SJSA1 (cell line): ENCODE measurements at places on chromosomes 16 and 17. TPM values are rescaled to one million over a fixed set of nuclear protein-coding genes. Genes with fewer than 3 reads are reported as not detected.
A peak's percentile ranks its signal among the peaks of the same experiment; 100 is the strongest.

GRCh38 chr16:25157271-25157875 lies 45.8 kb downstream of the LCMT1 start:
- no peak for DNase-seq

DNA sequence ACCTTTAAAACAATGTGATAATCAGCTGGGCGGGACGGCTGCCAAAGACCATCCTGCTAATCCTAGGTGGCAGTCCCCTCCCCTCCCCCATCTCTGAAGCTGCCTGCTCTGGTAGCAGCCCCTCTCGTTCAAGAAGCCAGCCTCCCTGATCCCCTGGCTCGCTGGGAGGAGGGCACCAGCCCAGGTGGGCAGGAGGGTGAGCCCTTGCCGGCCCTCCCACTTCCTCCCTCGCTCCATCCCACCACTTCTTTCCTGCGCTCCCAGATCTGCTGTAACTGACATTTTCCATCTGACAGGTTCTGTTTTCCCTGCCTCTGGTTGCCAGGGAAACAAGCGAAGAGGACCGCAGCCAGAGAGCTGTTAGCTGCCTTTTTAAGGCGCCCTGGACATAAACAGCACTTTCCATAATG lies 155.7 kb upstream of the TNRC6C start:
- no peak for DNase-seq

The CBX8 gene
- 9.0 and 21.0 TPM in 2 replicates for total RNA-seq

DNA sequence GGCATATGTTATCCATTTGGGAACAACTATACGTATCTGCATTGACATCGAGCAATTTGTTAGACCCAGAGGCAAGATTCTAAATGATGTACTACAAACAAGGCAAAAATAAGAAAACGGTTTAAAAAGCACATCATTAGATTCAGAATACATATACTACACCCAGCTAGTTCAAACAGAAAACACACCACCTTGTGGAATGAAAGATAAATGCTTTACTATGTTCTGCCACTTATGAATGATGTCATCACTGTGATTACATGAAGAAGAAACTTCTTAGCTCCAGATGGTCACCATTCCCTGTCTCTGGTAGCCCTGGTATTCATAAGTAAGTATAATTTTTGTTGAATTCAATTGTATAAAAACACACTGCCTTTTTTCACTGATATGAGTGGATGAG lies 7.8 kb downstream of the NACA2 start:
- no peak for DNase-seq

- peak; percentile 57 for DNase-seq
Observed at GRCh38 chr16:47143677-47144558, at the start of gene NETO2. Gene NETO2 (minus strand): TSS chr16:47143945. CDS start chr16:47143612, 333 bp downstream.

- no peak for DNase-seq
Observed at GRCh38 chr17:73976676-73977521, 226.6 kb upstream of the RPL38 start.
